ENCODE measurements at places on chromosomes 3 and 15.

DNA sequence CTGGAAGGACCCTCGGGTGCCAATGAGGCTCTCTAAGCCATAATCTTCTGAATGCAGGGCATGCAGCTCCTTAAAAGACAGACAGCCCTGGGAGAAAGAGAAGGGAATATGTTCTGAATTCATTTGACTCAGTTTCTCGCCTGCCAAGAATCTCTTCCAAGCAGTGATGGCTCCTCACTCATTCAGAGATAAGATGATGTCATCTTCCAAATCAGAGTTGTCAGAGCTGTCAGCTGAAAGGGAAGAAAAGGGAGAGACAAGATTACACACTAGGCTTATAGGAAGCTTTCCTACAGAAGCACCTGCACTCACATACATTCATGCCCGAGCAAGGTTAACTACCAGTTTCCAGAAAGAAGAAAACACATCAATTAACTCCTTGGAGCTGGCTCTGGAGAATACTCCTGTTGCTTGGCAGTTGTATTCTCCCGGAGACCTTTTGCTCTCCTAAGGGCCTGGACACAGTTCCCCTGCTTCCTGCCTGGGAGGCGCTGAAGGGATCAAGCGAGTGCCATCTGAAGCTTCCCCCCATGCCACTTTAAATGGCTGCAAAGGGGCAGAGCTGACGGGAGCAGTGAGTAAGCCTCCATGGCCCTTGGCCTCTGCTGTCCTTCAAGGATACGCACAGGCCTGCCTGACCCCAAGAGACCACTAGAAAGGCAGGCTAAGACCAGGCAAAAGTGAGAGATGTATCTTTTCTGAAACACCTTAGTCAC, 7.7 kb downstream of the RBM15B start:
- no peak for DNase-seq

GRCh38 chr3:173589116-173589515, 191.6 kb downstream of the NLGN1 start:
- DNase-seq = no peak

DNA sequence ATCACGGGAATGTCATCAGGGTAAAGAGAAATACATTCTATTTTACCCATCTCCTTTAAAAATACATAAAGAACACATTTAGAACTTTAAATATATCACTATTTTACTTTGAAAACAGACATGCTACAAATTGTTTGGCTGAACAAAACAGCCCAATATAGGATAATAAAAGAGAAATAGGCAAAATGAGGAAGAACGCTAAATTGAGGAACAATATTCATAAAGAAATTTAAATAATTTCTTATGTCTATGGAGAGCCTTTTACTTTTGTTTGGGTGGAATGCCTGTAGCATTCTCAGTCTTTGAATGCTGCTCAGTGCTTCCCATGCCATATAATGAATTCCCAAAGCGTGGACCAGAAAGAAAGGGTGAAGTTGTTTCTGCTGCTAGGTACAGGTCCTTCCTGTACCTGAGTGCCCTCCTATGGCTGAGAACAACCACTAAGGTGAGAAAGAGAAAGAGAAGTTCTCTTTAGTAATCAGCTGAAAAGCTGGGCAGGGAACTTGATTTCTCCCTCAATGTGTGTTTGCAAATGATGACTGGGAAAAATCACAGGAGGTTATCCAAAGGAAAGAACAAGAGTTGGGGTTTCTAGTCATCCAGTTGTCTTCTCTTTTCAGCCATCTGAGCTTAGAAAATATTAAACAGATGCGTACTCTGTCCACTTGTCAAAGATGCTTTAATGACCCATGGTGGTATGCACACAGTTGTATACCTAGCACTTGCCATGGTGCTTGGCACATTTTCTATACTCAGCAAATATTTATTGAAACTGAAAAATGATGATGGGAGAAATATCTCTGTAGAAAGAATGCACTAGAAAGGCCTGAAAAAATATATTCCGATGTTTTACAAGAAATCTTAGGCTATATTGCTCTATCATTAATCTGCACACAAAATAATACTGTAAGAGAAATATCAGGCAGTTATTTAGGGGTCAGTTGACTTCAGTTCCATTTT, 404.6 kb downstream of the TIGIT start:
- no peak for DNase-seq

- DNase-seq = peak; percentile 86
Measured at GRCh38 chr15:51907136-51907862, 64.3 kb downstream of the LEO1 start.

GRCh38 chr3:16890597-16891333, 6.0 kb downstream of the PLCL2 start:
- DNase-seq = peak; percentile 79

DNA sequence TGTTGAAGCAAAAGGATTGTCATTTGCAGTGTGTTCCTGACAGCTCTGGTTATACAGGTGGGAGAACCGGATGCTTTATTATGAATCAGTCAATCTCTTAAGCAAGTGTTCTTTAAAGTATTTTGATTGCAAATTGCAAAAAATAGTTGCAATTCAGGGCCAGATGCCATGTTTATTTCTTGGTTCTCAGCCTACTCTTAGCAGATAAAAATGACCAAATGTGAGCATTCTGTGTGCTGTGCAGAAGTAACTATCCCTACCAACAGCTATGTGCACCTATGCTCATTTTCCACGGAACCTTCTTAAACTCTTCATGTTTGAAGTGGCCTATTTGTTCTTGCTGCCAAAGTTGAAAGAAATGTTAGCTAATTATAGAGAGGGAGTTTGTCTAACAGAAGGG, 262.3 kb upstream of the RASGRP1 start:
- DNase-seq = no peak

DNA sequence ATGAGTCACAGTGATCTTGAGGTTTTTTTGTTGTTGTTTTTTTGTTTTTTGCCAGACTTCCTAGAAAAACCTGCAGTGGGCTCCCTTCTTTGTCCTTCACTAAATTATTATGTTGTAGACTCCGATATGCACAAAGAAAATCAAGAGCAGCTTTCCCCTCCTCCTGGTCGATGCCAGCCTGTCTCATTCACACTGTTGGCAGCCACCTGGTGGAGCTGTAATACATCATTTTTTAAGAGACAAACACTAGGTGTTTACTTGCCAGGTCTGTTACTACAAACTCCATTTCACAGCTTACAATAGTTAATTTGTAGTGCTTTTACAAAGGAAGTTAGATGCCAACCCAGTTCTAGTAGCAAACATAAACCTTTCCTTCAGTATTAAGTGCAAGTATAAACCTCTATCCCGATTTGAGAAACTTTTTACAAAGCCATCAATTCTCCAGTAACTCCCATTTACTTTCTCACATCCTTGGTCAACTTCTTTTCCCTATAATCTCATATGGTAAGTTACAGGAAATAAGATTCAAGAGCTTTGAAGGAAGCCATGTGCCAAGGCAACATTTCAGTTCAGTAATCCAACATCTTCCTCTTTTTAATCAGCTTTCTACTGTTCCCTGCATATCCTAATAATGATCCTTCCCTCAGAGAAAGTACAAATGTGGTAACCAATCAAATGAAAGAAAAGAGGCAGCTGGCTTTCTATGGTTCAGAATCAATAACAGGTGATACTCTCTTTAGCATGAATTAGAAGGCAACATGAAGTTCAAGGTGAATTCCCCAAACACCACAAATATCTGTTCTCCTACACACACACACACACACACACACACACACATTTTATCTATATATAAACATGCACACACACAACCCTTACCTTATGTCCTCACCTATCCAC, 14.0 kb downstream of the AAGAB start:
- DNase-seq = no peak

GRCh38 chr15:98442379-98442833, 205.9 kb upstream of the IGF1R start:
- peak; percentile 95 for DNase-seq

DNA sequence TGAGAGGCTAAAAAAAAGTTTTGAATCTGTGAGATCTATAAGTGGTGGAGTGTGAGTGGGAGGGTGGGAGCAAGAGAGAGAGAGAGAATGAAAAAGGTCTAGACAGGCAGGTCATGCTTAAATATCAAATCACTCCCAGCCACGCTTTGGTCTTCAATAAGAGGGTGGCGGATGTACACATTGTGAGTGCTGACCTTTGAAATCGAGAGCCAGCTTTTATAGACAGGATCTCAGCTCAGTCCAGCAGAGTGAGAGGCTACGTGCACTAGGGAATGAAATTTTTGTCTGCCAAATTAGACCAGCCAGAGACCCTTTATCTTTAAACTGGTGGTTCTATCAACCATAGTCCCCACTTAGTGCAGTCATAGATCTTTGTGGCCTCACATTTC, 342.3 kb upstream of the PROK2 start:
- no peak for DNase-seq

GRCh38 chr3:174547801-174548435, 311.2 kb upstream of the NAALADL2 start:
- no peak for DNase-seq

DNA sequence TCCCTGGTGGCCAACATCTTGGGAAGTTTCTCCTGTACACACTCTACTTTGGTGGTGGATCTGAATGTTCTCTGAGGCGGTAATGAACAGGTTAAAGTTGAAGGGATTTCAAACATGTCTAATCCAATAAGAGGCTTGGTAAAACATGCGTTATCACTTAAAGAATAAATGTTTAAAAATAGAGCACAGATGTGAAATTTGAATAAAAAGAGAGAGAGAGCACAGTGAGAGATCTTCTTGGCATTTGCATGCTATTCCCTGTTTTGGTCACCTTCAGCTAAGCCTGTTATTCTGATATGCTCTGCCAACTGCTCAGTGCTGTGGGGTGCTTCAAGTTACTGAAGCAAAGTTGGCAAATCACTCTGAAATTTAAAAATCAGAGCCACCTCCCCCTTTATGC, 237.7 kb upstream of the WNT5A start:
- DNase-seq = no peak

GRCh38 chr15:58987036-58987435, 427 bp upstream of the RNF111 start:
- no peak for DNase-seq

DNA sequence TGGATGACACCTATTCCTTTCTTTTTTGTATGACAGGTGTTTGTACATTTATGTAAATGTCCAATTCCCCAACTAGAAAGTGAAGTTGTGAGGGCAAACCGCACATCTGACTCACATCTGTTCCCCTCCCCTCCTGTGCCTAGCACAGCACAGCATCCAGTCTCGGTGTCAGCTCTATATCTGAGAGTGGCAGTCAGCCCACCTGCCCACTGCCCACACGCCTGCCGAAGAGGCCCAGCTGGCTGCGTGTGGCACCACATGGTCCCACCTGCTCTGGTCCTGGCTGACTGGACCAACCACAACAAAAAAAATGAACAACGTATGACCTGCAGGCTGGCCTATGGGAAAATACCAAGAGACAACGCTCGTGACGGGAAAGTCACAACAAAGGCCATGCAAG, 62.8 kb downstream of the XXYLT1 start:
- no peak for DNase-seq

DNA sequence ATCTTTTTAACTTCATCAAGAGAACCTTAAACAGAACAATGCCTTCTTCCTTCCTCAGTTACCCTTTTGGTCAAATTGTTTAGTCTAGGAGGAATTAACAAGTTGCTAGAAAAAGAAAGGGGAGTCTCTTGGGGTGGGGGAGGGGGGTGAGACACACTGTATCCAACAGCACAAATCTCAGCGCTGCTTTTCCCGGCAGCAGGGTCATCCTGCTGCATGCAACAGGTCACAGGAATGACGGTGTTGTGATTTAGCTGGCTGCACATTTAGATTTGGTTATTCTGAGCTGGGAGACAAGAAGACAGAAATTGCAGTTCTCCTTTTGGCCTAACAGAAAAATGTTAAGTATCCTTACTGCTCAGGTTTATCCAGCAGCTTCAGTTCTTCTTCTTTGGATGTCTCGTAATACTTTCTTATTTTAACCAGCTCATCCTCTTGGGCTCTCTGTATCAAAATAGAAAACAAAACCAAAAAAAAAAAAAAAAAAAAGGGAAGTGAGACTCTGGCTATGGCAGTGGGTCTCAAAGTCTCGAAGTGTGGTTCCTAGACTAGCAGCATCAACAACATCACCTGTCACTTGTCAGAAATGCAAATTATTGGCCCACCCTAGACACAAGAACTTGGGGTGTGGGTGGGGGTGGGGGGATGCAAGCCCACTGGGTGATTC, 190.5 kb downstream of the GREM1 start:
- DNase-seq = no peak

DNA sequence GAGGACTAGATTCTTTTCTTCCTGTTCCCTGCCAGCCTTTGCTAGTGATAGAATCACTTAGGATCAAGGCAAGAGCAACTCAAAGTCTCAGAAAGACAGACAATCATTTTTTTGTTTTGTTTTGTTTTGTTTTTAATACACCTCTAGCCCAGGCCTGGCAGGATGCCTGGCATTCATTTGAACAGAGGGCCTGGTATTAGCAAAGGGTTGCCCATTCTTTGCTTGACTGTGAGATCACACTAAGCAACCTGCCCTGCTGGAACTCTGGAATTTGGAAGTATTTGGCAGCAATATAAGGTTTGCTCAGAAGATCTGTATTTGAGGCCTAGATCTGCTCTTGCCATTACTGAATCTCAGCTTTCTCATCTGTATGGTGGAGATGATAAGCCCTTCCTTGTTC, 21.8 kb upstream of the ATP13A5 start:
- DNase-seq = no peak

- no peak for DNase-seq
Measured at GRCh38 chr15:82934100-82934880, 18.2 kb downstream of the HOMER2 start.

DNA sequence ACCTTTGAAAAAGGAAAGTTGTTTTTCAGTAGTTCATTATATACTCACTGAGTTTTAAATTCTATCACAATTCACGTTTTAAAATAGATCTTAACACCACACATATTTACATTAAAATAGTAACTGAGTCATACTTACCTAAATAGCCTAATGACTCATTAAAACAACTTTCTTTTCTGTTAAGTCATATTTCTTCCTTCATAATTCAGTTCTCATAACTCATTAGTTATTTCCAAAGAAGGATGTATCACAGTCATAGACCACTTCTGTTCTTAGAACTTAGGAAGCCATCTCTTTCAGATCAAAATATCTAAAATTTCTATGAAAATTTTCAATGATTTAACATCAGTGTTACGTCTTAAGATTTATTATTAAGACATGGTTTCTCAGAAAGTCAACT, 885.9 kb downstream of the FHIT start:
- DNase-seq = no peak
